ENCODE measurements at places on chromosomes 7 and 10. TPM values are rescaled to one million over a fixed set of nuclear protein-coding genes. Genes with fewer than 3 reads are reported as not detected.
A peak's percentile ranks its signal among the peaks of the same experiment; 100 is the strongest.

- H3K36me3 ChIP-seq: no peaks in the 10 kb centered on the region
- no peak overlapping the region for H3K4me3 ChIP-seq
- peaks cover 6% of the 10 kb centered on the region for H3K4me1 ChIP-seq
- no peak for DNase-seq
- H3K27me3 ChIP-seq: peaks cover 28% of the 10 kb centered on the region
These were observed 5.4 kb downstream of the BMPER start for GRCh38 chr7:33910756-33911155.

GRCh38 chr10:109676703-109677102 lies 246.6 kb downstream of the XPNPEP1 start:
- no peak overlapping the region for H3K4me3 ChIP-seq
- H3K4me1 ChIP-seq: no peaks in the 10 kb centered on the region
- no peaks in the 10 kb centered on the region for H3K27me3 ChIP-seq

- H3K4me1 ChIP-seq: peaks cover 10% of the 10 kb centered on the region
- DNase-seq: no peak
- no peak overlapping the region for H3K4me3 ChIP-seq
These were observed 30.8 kb upstream of the NME8 start for GRCh38 chr7:37817591-37817960.

DNA sequence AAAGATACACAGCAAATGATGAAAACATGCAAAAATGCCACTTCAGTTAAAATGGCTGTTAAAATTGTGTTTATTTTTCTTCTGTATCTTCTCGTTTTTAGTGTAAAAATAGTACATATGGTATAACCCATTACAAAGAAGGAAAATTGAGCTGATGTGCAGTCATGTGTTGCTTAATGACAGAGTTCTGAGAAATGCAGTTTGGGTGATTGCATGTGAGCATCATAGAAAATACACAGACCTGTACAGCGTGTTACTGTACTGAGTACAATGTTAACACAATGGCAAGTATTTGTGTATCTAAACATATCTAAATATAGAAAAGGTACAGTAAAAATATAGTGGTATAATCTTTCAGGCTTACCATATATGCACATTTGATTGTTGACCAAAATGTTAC lies 7.3 kb downstream of the DMTF1 start:
- H3K36me3 ChIP-seq: peaks cover 17% of the 10 kb centered on the region
- no peaks in the 10 kb centered on the region for H3K27me3 ChIP-seq
- H3K4me3 ChIP-seq: no peak overlapping the region
- H3K4me1 ChIP-seq: 0 out of 2 replicates have a peak, but pooled peaks cover 4% of the 10 kb centered on the region

- no peak for DNase-seq
- peaks cover 35% of the 10 kb centered on the region for H3K4me1 ChIP-seq
- H3K4me3 ChIP-seq: no peak overlapping the region
- peaks cover 9% of the 10 kb centered on the region for H3K36me3 ChIP-seq
- H3K27ac ChIP-seq: no peak overlapping the region
These were observed 17.9 kb downstream of the ZC3HAV1 start for GRCh38 chr7:139091677-139091996.

Gene LRRC61
- total RNA-seq: 67.6 TPM

DNA sequence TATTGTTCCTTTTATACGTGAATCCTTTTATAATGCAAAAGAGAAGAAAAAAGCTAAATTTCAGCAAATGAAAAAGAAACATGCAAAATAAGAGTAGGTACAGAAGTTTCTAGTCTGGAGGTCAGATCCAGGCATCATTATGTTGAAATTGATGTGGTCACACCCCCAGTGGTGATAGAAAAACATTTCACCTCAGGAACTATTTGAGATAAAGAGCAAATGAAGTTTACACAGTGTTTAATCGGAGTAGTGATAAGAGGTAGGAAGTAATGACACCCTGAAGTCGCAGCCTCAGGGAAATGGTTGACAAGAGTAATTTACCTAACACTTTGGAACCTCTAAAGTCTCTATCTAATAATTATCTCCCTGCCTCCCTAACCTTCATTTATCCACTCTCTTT lies 536.0 kb upstream of the STEAP1 start:
- DNase-seq: peak; percentile 14
- H3K4me1 ChIP-seq: no peaks in the 10 kb centered on the region
- no peaks in the 10 kb centered on the region for H3K27me3 ChIP-seq
- no peak overlapping the region for H3K4me3 ChIP-seq
- no peak overlapping the region for H3K27ac ChIP-seq

GRCh38 chr10:71770255-71770654 lies 3.1 kb downstream of the VSIR start:
- no peak overlapping the region for H3K4me3 ChIP-seq
- H3K36me3 ChIP-seq: no peaks in the 10 kb centered on the region
- no peak overlapping the region for H3K27ac ChIP-seq
- no peak for DNase-seq
- no peaks in the 10 kb centered on the region for H3K4me1 ChIP-seq
- H3K27me3 ChIP-seq: peaks cover 12% of the 10 kb centered on the region

Data from GM23338 (cell line).